ENCODE measurements at places on chromosomes 5 and 9.

- H3K27ac ChIP-seq: no peak overlapping the region
- no peak for DNase-seq
- no peaks in the 10 kb centered on the region for H3K36me3 ChIP-seq
- H3K4me1 ChIP-seq: no peaks in the 10 kb centered on the region
- H3K27me3 ChIP-seq: no peaks in the 10 kb centered on the region
Observed at GRCh38 chr9:14270358-14271092, 43.4 kb downstream of the NFIB start.

DNA sequence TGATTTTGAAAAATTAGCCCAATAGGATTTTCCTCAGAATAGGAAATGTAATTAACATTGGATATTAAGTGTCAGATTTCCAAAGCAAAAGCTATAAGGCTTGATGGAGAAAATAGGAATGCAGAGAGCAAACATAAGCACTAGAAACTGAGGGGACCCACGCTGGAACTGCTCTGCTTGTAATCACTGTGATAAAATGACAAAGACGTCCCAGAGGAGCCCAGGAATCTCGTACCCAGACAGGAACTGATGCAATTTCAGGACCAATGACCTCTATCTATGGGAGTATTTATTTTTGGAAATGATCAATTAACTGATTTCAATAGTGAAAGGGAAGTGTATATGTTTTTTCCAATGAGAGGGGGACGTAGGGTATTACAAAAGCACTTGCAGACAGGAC is 714.5 kb upstream of the WWC1 start:
- no peak overlapping the region for H3K4me3 ChIP-seq
- H3K27ac ChIP-seq: no peak overlapping the region
- no peaks in the 10 kb centered on the region for H3K36me3 ChIP-seq

DNA sequence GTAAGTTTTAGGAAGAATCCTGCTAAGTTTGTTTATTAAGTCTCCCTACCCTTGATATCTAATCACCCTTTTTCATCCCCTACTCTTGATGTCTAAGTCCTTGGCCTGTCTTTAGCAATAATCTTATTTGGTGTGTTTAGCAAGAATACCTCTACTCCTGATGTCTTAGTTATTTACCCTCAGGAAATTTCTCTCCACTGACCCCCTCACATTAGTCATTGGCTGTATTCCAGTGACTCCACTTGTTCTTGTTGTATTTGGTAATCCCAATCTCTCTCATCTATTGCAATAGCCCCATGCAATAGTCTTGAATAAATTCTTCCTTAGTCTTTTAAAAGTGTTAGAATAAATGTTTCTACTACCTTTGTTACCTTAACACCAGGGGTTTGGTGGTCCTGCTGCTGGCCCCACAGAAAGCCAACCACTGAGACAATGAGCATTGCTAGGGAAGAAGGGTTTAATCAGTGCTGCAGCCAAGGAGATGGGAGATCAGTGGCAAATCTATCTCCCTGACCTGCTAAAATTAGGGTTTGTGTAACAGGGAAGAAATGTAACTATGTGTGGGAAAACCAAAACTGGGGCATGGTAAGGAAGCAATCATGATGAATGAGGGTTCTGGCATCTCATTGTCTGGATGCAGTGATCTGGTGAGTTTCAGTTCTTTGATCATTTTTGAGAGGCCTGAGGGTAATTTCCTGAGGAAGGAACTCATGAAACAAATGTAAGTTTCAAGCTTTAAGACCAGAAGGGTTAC is 236.4 kb upstream of the DAB2 start:
- H3K27me3 ChIP-seq: peaks cover 3% of the 10 kb centered on the region
- H3K4me1 ChIP-seq: peaks cover 15% of the 10 kb centered on the region
- no peak overlapping the region for H3K27ac ChIP-seq
- DNase-seq: no peak

DNA sequence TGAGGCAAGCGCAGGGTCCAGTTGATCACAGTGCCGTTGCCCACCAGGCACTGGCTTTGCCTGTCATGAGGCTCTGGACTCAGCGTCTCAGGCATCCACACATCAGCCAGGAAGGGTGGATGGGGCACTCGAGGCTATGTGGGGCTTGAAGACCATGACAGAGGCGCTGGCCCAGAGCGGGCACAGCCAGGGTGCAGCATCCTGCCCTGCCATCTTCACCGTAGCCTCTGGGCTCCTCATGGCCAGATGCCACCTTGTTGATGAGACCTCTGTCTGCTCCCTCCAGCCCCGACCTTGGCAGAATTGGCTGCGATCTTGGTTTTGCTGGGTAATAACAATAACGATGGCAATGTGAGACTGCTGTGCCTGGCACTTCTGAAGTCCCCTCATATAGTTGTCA is 404.2 kb upstream of the IRX2 start:
- no peak for DNase-seq
- no peak overlapping the region for H3K4me3 ChIP-seq
- H3K4me1 ChIP-seq: peaks cover 28% of the 10 kb centered on the region
- H3K27ac ChIP-seq: no peak overlapping the region
- no peaks in the 10 kb centered on the region for H3K36me3 ChIP-seq
- no peaks in the 10 kb centered on the region for H3K27me3 ChIP-seq

- no peaks in the 10 kb centered on the region for H3K27me3 ChIP-seq
- no peak overlapping the region for H3K4me3 ChIP-seq
- no peak overlapping the region for H3K27ac ChIP-seq
- no peaks in the 10 kb centered on the region for H3K4me1 ChIP-seq
Observed at GRCh38 chr9:82116556-82116955, 128.0 kb downstream of the SPATA31D1 start.

- no peak for DNase-seq
- H3K27me3 ChIP-seq: peaks cover 2% of the 10 kb centered on the region
- no peaks in the 10 kb centered on the region for H3K36me3 ChIP-seq
- H3K4me1 ChIP-seq: no peaks in the 10 kb centered on the region
- no peak overlapping the region for H3K4me3 ChIP-seq
Observed at GRCh38 chr5:118776755-118777154, 211.6 kb downstream of the DTWD2 start.

DNA sequence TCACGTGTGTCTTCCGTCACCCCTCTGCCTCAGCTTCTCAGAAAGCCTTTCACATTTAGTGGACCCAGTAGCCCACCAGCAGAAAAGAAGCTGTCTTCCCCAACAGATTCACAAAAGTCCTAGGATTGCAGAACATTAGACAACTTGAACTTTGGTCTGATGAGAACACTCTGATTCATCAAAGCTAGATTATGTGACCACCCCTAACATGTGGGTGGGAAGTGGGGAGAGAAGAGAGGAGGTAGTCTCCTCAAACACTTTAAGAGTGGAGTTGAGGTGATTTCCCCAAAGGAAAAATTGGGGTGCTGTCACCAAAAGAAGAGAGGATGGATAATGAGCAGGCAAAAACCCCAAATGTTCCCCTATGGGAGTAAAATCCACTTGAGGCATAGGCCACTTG is 41.4 kb upstream of the SMIM23 start:
- H3K27ac ChIP-seq: no peak overlapping the region
- H3K4me1 ChIP-seq: no peaks in the 10 kb centered on the region
- no peaks in the 10 kb centered on the region for H3K36me3 ChIP-seq
- H3K27me3 ChIP-seq: no peaks in the 10 kb centered on the region

DNA sequence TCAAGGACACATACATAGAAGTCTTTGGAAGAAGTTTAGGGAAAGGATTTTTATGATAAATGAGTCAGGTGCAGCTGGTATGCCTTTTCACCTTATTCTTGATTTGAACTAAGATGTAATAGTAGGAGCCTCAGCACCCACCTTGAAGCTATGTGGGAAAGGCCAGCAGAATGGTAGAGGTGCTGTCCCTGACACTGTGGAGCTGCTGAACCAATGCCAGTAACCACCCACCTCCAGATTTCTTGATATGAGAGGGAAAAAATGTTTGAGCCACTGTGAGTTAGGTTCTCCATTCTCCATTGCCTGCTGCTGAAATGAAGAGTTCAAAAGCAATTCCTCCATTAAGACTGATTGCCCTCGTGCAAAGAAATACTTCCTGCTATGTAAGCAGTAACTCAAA is 12.2 kb upstream of the HMGCR start:
- no peak overlapping the region for H3K4me3 ChIP-seq
- no peak for DNase-seq
- H3K27me3 ChIP-seq: no peaks in the 10 kb centered on the region
- H3K4me1 ChIP-seq: no peaks in the 10 kb centered on the region
- no peak overlapping the region for H3K27ac ChIP-seq

- peaks cover 20% of the 10 kb centered on the region for H3K4me1 ChIP-seq
- no peaks in the 10 kb centered on the region for H3K36me3 ChIP-seq
- no peak overlapping the region for H3K27ac ChIP-seq
Observed at GRCh38 chr9:85745203-85745602, 3.4 kb upstream of the AGTPBP1 start.

DNA sequence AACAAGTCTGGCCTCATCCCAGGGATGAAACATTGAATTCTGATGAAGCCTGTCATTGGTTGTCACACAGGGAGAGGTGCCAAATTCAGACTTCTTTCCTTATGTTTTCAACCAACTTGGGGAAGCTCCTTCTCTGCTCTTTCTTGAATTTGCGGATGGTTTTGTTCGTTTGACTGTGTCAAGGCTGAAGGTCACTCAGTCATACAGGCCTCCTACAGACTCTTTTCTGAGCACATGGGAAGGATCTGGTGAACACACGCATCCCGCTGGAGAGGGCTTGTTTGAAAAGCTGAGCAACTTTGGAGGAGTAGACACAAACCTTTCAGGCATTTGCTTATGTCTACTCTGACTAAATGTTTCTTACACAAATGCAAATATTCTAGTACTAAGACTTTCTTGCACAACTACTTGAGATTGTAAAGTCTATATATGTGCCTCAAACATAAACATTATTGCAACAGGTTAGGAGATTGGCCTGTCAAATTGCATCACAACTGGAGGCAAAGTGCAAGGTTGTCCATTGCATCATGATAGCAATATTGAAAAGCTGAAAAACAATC is 151.5 kb upstream of the NR3C1 start:
- no peak overlapping the region for H3K4me3 ChIP-seq
- no peak for DNase-seq
- H3K36me3 ChIP-seq: no peaks in the 10 kb centered on the region
- no peak overlapping the region for H3K27ac ChIP-seq
- no peaks in the 10 kb centered on the region for H3K4me1 ChIP-seq

DNA sequence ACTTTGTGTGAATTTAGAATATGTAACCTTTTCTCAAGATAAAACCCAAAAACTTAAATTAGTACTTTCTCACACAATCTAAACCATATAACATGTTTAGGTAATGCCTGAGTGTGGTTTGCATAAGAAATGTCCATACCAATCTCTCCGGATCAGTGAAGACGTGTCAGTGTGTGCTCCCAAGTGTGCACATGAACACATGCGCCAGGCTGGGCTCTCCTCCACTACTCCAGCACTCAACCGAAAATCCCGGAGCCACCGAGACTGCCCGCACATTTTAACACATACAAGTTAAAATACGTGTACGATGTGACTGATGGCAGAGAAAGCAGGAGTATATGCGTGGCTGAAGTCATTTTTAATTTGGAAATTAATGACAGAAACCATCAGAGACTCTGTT is 658.4 kb downstream of the EFNA5 start:
- no peaks in the 10 kb centered on the region for H3K4me1 ChIP-seq
- DNase-seq: no peak
- H3K27ac ChIP-seq: no peak overlapping the region
- H3K4me3 ChIP-seq: no peak overlapping the region

DNA sequence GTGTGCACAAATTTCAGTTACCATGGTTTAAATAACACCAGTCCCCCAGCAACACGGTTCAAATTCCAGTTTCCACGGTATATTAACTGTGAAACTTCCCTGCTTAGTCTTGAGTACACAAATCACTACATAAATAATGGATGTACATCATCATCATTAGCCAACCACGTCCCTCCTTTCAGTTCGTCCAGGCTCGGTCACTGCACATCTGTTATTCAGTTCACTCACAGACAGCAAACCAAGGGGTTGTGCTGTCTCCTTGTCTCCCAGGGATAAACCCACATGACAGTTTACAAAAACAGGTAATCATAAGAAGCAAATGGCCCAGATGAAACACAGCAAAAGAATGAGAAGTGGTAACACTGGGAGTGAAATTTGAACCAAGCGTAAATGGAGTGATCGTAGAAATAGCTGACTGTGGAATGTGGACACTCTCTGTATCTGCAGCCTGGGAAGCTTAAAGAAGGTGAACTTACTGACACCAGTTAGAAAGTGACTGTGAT is 61.0 kb upstream of the RAD23B start:
- H3K36me3 ChIP-seq: no peaks in the 10 kb centered on the region
- H3K27ac ChIP-seq: no peak overlapping the region
- no peaks in the 10 kb centered on the region for H3K4me1 ChIP-seq
- no peak for DNase-seq
- no peak overlapping the region for H3K4me3 ChIP-seq
- no peaks in the 10 kb centered on the region for H3K27me3 ChIP-seq

DNA sequence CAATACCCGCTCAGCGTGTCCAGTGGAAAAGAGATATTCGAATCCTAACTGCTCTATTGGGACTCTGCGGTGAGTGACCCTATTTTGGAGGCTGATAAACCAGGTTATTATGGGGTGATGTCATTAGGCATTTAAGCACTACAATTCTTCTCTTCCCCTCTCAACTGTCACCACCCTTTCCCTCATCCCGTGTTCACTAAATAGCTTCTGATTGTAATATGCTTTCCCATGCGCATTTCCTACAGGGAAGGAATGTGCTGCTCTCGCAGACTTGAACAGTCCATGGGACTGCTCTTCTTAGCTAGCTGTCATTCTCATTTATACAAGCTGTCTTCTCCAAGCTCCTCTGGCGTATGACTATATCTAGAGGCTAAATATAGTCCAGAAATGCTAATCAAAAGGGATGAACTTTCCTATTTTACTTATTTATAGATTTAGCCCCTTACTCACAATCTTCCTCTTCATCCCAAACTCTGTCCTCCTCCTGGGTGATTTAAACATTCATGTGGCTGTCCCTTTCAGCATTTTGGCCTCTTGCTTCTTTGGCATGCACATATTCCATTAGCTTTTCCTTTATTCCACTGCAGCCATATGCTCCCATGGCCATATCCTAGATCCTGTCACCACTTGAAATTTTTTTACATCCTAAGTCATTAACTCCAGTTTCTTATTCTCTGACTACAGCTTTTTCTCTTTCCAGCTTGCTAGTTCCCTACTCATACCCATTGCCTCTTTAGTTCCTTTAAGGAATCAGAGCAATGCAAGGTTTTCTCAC is 39.6 kb upstream of the CSNK1G3 start:
- no peaks in the 10 kb centered on the region for H3K36me3 ChIP-seq
- no peak overlapping the region for H3K27ac ChIP-seq
- H3K27me3 ChIP-seq: no peaks in the 10 kb centered on the region
- no peaks in the 10 kb centered on the region for H3K4me1 ChIP-seq
- DNase-seq: no peak

- no peaks in the 10 kb centered on the region for H3K36me3 ChIP-seq
- DNase-seq: no peak
- H3K4me3 ChIP-seq: no peak overlapping the region
Observed at GRCh38 chr5:150503977-150504620, 3.8 kb upstream of the NDST1 start.

GRCh38 chr9:94785215-94786169 is 59.0 kb downstream of the AOPEP start:
- no peak overlapping the region for H3K27ac ChIP-seq
- no peaks in the 10 kb centered on the region for H3K4me1 ChIP-seq
- no peak overlapping the region for H3K4me3 ChIP-seq
- H3K36me3 ChIP-seq: no peaks in the 10 kb centered on the region
- H3K27me3 ChIP-seq: no peaks in the 10 kb centered on the region
- no peak for DNase-seq

GRCh38 chr5:124949862-124950261 is 203.4 kb upstream of the ZNF608 start:
- H3K27ac ChIP-seq: no peak overlapping the region
- H3K36me3 ChIP-seq: no peaks in the 10 kb centered on the region
- no peak overlapping the region for H3K4me3 ChIP-seq
- peaks cover 23% of the 10 kb centered on the region for H3K4me1 ChIP-seq

Data from DND-41 (cell line).